ENCODE measurements at places on chromosomes 12 and 14. TPM values are rescaled to one million over a fixed set of nuclear protein-coding genes. Genes with fewer than 3 reads are reported as not detected.

B3GNT4 gene
- 1.0 TPM for total RNA-seq

DNA sequence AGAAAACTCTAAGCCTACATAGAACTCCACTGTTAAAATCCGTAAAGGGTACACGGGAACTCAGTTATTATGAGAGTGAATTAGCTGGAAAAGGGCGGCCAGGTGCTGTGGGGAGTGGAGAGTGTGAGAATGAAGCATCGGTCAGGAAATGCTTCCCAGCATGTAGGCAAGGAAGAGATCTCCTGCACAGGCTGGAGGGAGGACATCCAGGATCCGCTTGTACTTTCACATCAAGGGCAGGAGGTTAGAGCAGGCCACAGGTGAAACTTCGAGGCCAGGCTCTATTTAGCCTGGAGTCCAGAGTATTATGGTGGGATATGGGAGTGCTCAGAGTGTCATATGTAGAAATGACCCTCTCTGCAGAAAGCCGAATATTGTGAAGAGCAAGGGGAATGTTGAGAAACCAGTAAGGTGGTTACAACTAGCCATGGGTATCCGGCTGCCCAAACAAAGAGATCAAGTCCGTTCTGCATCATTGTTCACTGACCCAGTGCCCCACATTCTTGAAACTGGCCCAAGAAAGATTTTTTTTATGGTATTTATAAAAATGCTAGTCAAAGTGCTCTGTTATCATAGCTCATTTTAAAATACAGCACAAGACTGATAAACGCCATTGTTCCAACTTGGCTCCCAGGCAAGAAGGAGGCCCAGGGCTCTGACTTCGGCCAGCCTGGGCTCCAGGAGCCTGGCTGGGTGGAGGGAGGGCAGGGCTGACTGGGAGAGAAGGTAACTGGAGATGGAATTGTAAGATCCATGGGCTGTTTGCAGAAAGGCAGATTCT lies 79.4 kb upstream of the HIF1A start:
- H3K4me3 ChIP-seq = no peak overlapping the region
- DNase-seq = no peak
- peak overlapping the region; percentile 79 for H3K27ac ChIP-seq
- peaks cover 55% of the 10 kb centered on the region for H3K4me1 ChIP-seq
- no peaks in the 10 kb centered on the region for H3K36me3 ChIP-seq

- no peak overlapping the region for H3K4me3 ChIP-seq
- DNase-seq = no peak
- H3K4me1 ChIP-seq = no peaks in the 10 kb centered on the region
Measured at GRCh38 chr12:111196532-111196931, 172.4 kb downstream of the PHETA1 start.

- DNase-seq = no peak
- no peaks in the 10 kb centered on the region for H3K36me3 ChIP-seq
- peaks cover 25% of the 10 kb centered on the region for H3K4me1 ChIP-seq
Measured at GRCh38 chr14:32938719-32939253, at the start of gene NPAS3. Gene NPAS3, plus strand, starts transcription at chr14:32938879.

GRCh38 chr12:10082117-10082874 lies 16.5 kb downstream of the CLEC1A start:
- no peak for DNase-seq
- H3K4me1 ChIP-seq = no peaks in the 10 kb centered on the region
- no peak overlapping the region for H3K27ac ChIP-seq
- H3K4me3 ChIP-seq = no peak overlapping the region
- peaks cover 4% of the 10 kb centered on the region for H3K36me3 ChIP-seq

ALDH1L2 gene
- total RNA-seq = 153 TPM

SLC4A8 gene
- total RNA-seq = 2.4 TPM

- H3K27me3 ChIP-seq = no peaks in the 10 kb centered on the region
- no peak for DNase-seq
- H3K36me3 ChIP-seq = no peaks in the 10 kb centered on the region
- peak overlapping the region; percentile 44 for H3K4me3 ChIP-seq
- H3K27ac ChIP-seq = peak overlapping the region; percentile 98
- peaks cover 57% of the 10 kb centered on the region for H3K4me1 ChIP-seq
Measured at GRCh38 chr14:68364792-68365192, 428.1 kb downstream of the ZFP36L1 start.

DNA sequence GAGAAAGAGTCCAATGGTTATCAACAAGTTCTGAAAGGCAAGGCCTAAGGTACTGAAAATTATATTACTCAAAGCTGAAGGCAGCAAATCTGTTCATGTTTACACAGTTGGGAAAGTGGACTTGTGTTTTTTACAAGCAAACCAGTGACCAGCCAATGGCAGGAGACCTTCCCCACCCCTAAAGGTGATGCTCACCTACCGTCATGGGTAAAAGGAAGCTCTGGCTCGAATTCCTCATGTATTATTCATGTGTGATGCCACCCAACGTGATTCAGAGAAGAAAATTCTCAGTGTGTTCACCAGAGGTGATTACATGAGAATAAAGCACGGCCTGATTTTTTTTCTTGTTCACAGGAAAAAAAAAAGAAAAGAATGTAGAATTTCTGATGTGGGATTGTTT lies 1161.2 kb upstream of the SEL1L start:
- no peak overlapping the region for H3K4me3 ChIP-seq
- DNase-seq = no peak
- no peaks in the 10 kb centered on the region for H3K4me1 ChIP-seq
- peaks cover 1% of the 10 kb centered on the region for H3K36me3 ChIP-seq
- H3K27me3 ChIP-seq = no peaks in the 10 kb centered on the region

GRCh38 chr14:77761205-77761931 lies 412 bp upstream of the SNW1 start:
- H3K27ac ChIP-seq = peak overlapping the region; percentile 99
- H3K36me3 ChIP-seq = peaks cover 2% of the 10 kb centered on the region
- no peaks in the 10 kb centered on the region for H3K27me3 ChIP-seq
- H3K4me1 ChIP-seq = peaks cover 34% of the 10 kb centered on the region

TROAP gene
- total RNA-seq = 4.0 TPM
